Skeletal muscle tissue (tissue), 5 donors: ENCODE measurements at places on chromosomes 16 and 17. TPM values are rescaled to one million over a fixed set of nuclear protein-coding genes. Genes with fewer than 3 reads are reported as not detected.

Gene TMEM238L
- not detected for total RNA-seq

Gene PRR29
- not detected for total RNA-seq

Gene KRT15
- not detected for total RNA-seq

Gene BANP
- total RNA-seq = 28.2 TPM

Gene SLX1B
- 2.6 TPM for total RNA-seq

Gene ST6GALNAC2
- 2.6 TPM for total RNA-seq

Gene SEPTIN12
- total RNA-seq = not detected

Gene ZDHHC7
- 19.8 TPM for total RNA-seq

Gene ACE
- 7.8 TPM for total RNA-seq

Gene SYNRG
- total RNA-seq = 29.2 TPM

Gene TP53TG3C
- total RNA-seq = not detected

Gene CCL16
- not detected for total RNA-seq

Gene HOXB1
- not detected for total RNA-seq

Gene ZDHHC1
- total RNA-seq = 11.5 TPM

Gene TP53TG3B
- not detected for total RNA-seq

Gene GHDC
- 7.3 TPM for total RNA-seq

Gene ZPBP2
- total RNA-seq = not detected
